ENCODE measurements at places on chromosomes 4 and X.

DNA sequence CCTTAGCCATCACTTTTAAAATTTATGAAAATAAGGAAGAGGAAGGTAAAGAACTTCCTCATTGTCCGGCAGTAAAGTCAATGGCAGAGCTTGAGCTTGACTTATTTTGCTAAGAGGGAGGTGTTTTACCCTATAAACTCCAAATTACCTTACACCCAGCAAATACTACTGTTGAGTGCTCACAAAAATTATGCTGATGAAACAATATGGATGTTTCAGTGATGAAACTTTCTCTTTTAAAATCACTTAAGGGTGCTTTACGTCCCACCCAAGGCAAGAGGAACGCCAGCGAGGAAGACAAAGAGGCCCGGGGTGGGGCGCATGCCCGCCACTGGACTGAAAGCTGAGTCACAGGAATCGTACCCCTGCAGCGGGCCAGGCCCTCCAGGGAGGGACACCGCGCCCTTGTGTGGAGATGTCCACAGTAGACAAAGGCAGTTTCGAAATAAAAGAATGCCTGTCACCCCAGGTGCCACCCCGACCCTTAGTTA is 560 bp upstream of the TMSB4X start:
- peak; percentile 73 for DNase-seq

GRCh38 chr4:168630445-168631187 is 133.8 kb downstream of the PALLD start:
- no peak for DNase-seq

GRCh38 chr4:38514465-38515146 is 149.4 kb upstream of the KLF3 start:
- no peak for DNase-seq

DNA sequence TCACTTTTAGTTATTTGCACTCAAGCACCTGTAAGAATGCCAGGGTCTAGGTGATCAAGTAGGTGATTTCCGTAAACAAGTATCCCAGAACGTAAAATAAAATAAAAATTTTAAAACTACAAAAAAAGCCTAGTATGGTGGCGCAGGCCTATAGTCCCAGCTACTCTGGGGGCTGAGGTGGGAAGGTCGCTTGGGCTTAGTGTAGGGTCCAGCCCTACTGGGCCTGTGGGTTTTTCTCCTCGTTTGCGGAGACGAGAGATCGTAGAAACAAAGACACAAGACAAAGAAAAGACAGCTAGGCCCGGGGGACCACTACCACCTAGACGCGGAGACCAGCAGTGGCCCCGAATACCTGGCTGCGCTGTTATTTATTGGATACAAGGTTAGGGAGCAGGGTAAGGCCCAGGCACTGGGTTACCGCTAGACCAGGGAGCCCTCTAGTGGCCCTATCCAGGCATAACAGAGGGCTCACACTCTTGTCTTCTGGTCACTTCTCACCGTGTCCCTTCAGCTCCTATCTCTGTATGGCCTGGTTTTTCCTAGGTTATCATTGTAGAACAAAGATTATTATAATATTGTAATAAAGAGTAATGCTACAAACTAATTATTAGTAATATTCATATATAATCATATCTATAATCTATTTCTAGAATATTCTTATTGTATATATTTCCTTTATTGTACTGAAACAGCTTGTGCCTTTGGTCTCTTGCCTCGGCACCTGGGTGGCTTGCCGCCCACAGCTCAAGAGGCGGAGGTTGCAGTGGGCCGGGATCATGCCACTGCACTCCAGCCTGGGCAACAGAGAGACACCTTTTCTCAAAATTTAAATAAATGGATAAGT is 38.4 kb downstream of the SAGE1 start:
- peak; percentile 45 for DNase-seq

GRCh38 chrX:129359269-129359668 is 164.0 kb downstream of the SMARCA1 start:
- DNase-seq, result no peak

- DNase-seq, result no peak
These were observed 53.7 kb downstream of the ZAR1 start for GRCh38 chr4:48543796-48544195.

GRCh38 chrX:154441564-154441963 is 2.4 kb upstream of the FAM50A start:
- no peak for DNase-seq

DNA sequence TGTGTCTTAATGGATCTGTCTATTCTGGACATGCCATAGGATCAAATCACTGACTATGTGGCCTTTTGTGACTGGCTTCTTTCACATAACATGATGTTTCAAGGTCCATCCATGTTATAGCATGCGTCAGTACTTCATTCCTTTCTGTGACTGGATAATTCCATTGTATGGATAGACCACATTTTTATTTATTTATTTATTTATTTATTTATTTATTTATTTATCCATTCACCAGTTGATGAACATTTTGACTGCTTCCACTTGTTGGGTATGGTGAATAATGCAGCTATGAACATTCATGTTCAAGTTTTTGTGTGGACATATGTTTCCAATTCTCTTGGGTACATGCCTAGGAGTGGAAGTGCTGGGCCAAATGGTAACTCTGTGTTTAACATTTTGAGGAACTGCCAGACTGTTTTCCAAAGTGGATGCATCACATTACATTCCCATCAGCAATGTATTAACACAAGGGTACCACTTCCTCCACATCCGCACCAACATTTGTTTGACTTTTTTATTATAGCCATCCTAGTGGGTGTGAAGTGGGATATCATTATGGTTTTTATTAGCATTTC is 14.0 kb downstream of the RTL5 start:
- no peak for DNase-seq

- no peak for DNase-seq
These were observed 152.0 kb downstream of the IL15 start for GRCh38 chr4:141788169-141788915.

- DNase-seq, result no peak
These were observed 22.8 kb downstream of the MFAP3L start for GRCh38 chr4:170003071-170004070.

DNA sequence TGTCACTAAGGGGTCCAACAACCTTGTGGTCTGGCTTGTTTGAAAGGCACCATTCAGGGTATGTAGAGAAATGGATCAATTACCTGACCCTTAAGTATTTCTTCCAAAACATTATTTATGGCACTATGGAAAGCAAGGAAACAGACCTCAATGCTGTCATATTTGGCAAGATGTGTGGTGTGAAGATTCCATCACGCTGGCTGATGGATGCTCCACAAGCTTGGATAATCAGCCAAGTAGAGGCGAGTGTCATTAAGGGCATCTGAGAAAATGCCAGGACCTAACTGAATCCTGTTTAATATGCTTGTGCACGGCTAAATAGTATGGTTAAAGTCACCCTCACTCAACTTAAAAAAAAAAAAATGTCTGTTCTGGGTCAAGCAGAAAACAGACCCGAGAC is 120.7 kb downstream of the COMMD8 start:
- DNase-seq, result no peak

DNA sequence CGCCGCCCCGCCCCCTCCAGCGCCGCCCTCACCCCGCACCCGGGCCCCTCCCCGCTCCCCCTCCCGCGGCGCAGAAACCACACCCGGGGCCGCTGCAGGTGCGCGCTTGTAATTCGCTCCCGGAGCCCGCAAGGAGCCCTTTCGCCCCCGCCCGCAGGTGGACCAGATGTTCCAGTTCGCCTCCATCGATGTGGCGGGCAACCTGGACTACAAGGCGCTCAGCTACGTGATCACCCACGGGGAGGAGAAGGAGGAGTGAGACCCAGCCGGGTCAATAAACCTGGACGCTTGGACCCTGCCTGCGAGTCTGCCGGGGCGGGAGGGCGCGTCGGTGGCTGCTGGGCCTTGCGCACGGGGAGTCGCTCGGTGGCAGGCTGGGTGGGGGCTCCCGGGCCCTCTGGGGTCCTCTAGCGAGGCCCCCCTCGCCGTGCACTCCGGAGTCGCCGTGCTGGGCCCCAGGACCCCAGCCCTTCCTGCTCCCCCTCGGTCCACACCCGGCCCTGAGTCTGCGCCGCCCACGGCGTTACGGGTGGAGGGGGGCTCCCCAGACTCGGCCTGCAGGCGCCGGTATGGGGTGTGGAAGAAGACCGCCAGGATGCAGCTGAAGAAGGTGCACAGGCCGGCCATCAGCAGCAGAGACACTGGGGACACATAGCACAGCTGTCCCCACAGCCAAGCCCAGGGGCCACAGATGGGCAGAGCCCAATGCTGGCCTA is 7.1 kb downstream of the SLC49A3 start:
- DNase-seq, result peak; percentile 53

GRCh38 chr4:17762726-17763125 is 18.7 kb downstream of the FAM184B start:
- DNase-seq, result no peak

DNA sequence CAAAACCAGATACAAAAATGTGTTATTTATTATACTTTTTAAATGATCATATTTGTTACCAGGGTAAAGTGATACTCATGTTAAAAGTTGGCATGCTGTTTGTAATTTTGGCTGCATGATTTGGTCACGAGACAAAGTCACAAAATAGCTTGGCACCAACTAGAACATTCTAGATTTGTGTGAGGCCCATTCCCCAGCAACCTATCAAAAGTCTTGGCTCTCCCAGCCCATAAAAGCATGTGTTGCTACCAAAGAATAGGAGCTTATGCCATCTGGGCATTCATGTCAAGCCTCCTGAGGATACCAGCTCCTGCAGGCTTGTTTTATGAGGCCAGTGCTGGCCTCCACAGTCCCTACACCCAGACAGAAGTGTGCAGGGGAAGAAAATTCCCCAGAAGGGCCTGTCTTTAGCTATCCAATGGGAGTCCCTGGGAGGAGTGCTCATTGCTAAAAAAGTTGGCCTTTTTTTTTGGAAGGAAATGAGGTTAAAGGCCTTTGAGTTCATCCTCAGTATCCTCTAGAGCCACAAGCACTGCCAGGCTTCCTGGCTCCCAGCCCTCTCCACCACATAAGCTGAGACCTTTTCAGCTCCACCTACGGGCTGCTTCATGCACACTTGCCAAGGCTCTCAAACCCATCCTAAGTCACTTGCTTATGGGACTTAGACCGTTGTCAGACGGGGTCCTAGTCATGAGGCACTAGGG is 211.9 kb upstream of the EOLA2 start:
- DNase-seq, result no peak

DNA sequence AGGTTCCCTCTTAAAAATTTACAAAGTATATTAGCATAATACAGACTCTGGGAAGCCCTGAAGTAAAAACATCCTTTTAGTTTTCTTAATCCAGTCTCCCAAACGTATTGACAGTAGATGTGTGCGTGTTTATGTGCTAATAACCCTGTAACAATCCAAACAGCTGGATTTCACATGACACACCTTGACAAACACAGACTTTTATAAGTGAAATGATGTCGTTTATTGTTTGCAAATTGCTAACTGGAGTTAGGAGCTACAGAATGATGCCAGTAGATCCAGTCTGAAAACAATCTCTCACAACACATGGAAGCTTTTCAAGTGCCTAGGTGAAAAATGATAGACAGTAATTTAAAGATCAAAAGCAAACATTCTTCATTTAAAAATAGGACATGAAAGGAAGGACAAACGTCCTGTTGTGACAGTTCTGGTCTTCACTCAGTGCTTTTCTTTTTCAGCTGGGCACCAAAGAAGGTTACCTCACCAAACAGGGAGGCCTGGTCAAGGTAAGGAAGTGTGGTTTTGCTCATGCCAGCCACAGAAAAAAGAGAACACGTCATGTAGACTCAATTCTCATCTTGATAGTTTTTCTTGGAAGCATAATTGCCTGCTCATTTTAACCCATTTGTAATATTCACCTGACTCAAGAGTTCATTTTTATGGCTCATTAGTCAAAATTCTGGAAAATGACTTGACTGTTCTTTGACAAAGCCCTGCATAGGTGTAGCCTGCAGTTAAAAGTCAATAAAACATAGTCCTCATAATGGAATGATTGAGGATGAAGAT is 32.9 kb downstream of the LAMTOR3 start:
- no peak for DNase-seq

DNA sequence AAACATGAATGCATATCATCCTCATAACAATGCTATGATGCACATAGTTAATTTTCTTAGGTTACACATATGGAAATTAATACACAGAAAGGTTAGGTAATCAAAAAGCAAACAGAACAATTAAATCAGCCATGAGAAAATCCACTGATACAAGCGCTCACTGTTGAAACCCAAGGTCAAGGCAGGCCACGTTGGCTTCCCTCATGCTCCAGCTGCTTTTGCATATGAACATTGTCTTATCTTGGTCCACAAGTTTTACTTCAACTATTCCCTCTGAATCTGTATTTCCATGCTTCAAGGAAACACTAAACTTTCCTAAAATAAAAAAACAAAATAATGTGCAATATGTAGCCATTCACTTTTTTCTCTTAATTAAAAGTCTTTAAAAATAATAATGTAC is 34.5 kb upstream of the PLA2G12A start:
- DNase-seq, result no peak

- DNase-seq, result no peak
These were observed 23.5 kb upstream of the CT55 start for GRCh38 chrX:135194684-135195083.

DNA sequence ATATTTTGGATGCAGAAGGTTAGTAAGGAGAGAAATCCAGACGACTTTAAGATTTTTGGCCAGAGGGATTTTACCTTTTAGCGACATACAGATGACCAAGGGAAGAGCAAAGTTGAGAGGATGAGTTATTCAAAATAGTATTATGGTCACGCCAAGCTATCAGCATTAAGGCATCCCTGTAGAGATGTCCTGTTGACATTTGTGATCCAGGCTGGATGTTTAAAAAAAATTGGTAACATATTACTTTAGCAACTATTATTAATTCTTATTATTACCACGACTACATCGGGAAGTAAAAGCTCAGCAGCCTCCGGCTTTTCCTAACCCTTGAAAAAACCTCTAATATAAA is 562 bp upstream of the OSTC start:
- no peak for DNase-seq

DNA sequence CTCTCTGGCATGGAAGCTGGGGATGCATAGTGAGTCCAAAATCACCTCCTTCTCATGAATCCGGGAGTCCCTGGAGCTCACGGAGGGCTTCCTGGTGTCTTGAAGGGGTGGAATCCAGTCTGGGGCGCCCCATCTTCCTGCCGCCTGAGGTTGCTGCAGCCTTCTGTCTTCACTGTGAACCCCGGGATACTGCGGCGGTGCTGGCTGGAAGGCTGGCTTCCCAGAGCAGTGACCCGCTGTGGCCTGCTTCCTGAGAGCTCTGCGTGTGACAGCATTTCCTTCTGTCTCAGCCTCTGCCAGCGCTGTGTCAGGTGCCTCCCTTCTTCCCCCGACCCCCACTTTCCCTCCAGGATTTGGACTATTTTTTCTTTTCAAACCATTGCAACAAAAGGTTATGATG is 98.8 kb upstream of the STOX2 start:
- no peak for DNase-seq
